Tibial nerve (tissue), 4 donors: ENCODE measurements at places on chromosomes 4 and X.

DNA sequence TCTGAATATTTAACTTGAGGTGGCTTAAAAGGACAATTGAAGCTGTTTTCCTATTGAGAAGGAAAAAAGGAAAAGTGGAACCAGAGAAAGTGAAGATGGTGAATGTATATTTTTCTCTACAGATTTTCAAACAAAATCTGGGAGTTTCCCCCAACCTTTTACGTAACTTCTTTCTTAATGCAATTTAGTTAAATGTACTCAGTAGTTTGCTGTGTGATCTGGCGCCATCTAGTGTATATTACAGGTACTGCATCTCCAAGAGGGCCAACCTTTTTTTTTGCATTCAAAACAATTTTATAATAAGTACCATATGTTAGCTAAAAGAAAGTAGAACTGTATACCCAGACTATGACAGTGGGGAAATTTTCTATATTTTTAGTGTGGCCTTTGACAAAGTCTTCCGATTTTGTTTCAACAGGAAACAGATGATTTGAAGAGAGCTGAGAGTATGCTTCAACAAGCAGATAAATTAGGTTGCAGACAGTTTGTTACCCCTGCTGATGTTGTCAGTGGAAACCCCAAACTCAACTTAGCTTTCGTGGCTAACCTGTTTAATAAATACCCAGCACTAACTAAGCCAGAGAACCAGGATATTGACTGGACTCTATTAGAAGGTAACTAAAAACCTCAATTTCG, 82.0 kb downstream of the PLS3 start:
- peak; percentile 64 for DNase-seq

- no peak for DNase-seq
Observed at GRCh38 chr4:99612281-99612680, 37.7 kb downstream of the MTTP start.

- no peak for DNase-seq
Observed at GRCh38 chr4:119103263-119103662, 32.4 kb upstream of the MYOZ2 start.

DNA sequence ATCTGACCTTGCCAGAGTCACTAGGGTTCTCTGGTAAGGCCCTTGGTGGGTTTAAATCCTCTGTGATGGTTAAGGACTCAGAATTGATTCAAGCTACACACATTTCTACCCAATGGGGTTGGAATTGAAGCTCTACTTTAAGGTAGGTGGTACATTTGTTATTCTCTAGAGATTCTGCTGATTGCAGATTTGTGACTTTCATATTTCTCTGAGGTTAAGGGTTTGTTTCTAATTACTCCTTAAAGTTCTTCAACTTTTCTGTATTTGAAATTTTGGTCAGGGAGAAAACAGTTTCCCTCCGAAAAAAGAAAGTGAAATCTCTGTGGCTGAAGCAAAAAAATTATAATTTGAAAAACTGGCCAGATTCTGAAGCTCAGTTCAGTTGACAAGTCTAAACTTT, 25.8 kb upstream of the USP46 start:
- DNase-seq, result no peak
